ENCODE measurements at places on chromosomes 1 and 21.

DNA sequence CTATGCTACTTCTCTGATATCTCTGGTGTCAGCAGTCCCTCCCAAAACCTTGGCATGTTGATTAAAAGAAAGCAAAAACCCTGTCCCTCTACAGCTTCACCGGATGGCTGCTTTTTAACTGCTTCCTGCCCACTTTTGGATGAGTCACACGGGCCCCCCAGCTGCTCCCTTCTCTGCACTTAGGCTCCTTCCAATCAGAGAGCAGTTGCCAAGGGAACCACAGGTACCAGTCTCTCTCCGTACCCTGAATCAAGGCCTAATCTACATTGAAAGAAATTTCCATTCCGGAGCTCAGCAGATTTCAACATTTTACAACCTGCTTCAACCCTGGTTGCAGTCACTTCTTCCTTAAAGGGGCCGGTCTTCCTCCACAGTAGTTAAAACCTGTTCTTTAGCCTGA, 70.6 kb upstream of the GJB5 start:
- peak; percentile 19 for DNase-seq

DNA sequence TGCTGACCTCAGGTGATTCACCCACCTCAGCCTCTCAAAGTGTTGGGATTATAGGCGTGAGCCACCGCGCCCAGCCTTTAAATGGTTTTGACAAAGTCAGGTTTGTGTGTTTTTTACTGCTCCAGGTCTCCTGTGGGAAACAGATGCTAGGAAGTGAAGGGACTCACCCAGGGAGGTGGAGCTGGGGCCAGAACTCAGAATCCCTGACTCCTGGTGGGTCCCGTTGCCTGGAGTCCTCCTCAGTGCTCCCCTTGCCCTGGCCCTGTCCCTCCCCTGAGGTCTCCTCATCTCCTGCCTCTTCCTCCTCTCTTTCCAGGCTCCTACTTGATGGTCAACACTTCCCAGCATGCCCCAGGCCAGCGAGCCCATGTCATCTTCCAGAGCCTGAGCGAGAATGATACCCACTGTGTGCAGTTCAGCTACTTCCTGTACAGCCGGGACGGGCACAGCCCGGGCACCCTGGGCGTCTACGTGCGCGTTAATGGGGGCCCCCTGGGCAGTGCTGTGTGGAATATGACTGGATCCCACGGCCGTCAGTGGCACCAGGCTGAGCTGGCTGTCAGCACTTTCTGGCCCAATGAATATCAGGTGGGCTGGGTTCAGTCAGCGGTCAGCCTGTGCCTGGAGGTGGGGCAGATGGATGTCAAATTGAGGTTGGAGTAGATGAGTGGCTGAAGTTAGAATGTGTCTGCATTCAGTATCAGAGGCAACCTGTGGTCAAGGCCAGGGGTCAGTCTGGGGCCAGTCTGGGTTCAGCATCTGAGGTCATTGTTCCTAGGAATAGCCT, 22.1 kb downstream of the PTPRU start:
- no peak for DNase-seq

DNA sequence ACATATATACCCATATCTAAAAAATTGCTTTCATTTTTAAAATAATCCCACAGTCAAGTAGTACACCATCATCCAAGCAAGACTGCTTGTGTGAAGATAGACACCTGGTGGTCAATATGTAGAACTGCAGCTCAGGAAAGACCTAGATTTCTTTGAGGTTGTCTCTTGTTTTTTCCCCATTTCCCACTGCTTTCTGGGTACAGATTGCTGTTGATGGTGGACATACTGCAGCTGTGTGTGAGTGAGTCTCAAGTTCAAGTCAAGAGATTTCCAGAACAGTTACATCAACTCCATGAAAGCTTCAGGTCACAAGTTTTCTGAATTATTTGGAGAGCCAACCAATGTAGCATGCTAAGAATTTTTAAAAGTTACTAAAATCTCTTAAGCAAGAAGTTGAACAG, 306.4 kb downstream of the DUSP10 start:
- no peak for DNase-seq

DNA sequence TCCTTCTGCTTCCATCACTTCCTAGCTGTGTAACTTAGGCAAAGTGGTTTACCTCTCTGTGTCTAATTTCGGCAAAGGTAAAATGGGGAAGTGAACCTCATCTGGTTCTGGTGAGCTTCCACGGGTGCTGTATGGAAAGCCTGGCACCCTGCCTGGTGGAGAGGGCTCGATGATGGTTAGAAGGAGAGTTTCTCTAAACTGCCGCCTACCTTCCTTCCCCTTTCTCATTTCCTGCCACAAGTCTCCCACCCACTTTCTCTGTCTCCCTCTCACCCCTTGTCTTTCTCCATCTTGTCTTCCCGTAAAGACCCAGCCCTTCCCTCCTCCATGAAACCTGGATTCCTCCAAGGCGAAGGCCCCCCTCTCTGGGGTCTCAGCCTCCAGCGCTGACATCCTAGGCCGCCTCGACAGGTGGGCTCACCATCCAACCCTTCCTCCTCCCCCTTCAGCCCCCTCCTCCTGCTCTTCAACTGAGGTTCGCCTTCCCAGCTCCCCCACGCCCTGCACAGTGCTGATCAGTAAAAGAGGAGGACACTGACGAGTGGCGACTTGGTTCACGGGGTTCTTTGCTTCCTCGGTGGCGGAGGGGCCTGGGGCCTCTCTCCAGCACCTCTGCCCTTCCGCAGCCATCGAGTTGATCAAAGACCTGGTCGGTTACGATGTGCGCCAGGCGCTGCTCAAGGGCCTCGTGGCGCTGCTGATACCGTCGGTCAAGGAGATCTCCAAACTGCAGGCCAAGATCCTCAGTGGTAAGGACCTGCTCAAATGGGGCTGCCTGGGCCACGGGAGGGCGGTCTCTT, 7.3 kb downstream of the RNU5D-1 start:
- DNase-seq = peak; percentile 76

GRCh38 chr1:99374109-99374508, 109.8 kb downstream of the PLPPR4 start:
- DNase-seq = no peak

GRCh38 chr1:80988926-80989325, 811.8 kb upstream of the ADGRL2 start:
- no peak for DNase-seq

DNA sequence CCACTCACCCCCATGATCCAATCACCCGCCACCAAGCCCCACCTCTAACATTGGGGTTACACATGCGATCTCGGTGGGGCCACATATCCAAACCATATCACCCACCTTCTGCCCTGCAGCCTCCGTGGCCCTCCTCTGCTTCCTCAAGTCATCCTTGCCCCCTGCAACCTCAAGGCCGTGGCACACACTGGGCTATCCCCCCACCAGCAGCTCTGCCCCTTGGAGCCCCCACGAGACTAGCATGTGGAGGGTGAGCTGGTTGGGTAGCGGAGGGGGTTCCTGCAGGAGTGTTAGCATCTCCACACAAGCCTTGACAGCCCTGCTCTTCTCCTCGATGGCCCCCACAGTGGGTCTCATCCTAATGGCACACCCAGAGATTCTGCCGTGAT, 100.8 kb downstream of the TOMM20 start:
- DNase-seq = no peak

DNA sequence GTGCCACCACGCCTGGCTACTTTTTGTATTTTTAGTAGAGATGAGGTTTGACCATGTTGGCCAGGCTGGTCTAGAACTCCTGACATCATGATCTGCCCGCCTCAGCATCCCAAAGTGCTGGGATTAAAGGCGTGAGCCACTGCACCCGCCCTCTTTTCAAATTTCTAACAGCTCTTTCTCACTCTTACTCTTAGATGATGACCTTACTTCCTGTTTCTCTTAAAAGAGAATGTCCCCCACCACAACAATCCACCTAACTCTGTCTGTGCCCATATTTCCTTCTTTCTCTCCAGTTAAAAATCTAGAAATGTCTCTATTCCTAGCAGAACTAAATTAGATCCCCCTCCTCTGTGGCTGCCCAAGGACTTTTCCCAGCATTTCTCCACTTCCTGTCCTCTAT, 46.6 kb upstream of the RGS2 start:
- no peak for DNase-seq

- DNase-seq = no peak
Observed at GRCh38 chr1:54850069-54850730, 36.8 kb downstream of the DHCR24 start.

GRCh38 chr1:28306301-28306949, 22.4 kb upstream of the MED18 start:
- no peak for DNase-seq

GRCh38 chr1:210457568-210457967, 128.9 kb downstream of the HHAT start:
- DNase-seq = no peak

- DNase-seq = peak; percentile 99
Observed at GRCh38 chr1:207321079-207321789, at the start of gene CD55. TSS of gene CD55 (plus strand) at chr1:207321678. CDS start at chr1:207321766, 88 bp downstream.

GRCh38 chr1:107076841-107077240, 20.4 kb downstream of the PRMT6 start:
- no peak for DNase-seq

- no peak for DNase-seq
Observed at GRCh38 chr1:67886076-67886475, 52.8 kb upstream of the GNG12 start.

GRCh38 chr21:39529026-39529425, 77.3 kb downstream of the SH3BGR start:
- no peak for DNase-seq

DNA sequence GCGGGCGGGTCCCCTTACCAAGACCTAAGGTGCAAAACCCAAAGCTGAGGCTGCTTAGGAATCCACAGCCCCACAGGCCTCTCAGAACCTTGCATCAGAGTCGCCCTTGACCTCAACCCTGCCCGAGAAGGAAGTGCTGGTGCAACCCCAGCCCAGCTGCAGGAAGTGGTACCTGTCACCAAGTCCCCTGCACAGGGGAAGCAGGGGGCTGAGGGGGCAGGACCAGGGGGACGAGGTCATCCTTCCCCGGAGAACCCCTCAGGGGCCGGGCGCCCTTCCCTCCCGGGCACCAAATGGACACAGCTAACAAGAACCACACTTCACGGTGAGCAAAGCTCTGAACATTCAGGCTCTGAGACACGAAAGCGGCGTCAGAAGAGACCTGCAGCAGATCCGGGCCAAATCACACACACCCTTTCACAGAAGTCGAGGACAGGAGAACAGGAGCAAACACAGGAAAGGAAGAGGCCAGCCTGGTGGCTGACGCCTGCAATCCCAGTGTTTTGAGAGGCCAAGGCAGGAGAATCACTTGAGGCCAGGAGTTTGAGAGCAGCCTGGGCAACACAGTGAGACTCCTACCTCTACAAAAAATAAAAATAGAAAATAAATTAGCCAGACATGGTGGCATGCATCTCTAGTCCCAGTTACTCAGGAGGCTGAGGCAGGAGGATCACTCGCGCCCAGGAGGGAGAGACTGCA, 6.4 kb downstream of the ITGB2 start:
- peak; percentile 81 for DNase-seq

GRCh38 chr1:226919587-226919986, 20.5 kb upstream of the COQ8A start:
- DNase-seq = no peak

DNA sequence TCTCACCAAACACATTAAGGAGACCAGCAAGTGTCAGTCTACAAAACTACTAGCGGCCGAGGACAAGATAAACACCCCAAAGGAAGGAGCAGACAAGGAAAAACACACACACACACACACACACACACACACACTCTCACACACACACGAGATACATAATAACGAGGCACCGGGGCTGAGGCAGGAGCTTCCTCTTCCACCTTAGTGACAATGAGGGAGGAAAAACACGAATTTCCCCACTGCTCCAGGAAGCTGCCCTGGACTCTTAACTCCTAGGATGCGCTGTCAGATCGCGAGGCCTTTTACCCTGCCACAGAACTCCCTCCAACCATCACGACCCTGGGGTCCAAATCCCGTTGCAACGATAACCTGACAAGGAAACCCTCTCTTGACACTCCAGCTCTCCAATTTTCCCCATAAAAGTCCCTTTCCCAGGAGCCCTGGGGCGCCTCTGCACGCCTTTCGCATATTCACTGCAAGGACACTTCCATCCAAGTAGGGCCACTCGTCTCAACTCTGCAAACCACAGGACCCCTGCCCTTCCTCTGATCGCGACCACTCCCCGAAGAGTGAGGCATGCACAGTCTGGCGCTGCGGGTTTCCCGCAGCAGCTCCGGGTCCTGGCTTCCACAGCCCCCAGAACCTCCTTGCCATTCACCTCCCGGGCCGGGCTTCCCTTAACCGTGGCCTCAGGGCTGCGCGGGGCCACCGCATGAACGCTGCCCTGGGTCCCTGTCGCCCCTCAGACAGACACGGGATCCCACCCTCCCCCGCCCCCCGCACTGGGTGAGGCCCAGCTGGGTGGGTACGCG, 581 bp downstream of the ETV3 start:
- DNase-seq = peak; percentile 27

GRCh38 chr1:111399792-111400610, 27.5 kb downstream of the OVGP1 start:
- peak; percentile 40 for DNase-seq

GRCh38 chr21:46237474-46237873, 8.9 kb upstream of the LSS start:
- DNase-seq = no peak

DNA sequence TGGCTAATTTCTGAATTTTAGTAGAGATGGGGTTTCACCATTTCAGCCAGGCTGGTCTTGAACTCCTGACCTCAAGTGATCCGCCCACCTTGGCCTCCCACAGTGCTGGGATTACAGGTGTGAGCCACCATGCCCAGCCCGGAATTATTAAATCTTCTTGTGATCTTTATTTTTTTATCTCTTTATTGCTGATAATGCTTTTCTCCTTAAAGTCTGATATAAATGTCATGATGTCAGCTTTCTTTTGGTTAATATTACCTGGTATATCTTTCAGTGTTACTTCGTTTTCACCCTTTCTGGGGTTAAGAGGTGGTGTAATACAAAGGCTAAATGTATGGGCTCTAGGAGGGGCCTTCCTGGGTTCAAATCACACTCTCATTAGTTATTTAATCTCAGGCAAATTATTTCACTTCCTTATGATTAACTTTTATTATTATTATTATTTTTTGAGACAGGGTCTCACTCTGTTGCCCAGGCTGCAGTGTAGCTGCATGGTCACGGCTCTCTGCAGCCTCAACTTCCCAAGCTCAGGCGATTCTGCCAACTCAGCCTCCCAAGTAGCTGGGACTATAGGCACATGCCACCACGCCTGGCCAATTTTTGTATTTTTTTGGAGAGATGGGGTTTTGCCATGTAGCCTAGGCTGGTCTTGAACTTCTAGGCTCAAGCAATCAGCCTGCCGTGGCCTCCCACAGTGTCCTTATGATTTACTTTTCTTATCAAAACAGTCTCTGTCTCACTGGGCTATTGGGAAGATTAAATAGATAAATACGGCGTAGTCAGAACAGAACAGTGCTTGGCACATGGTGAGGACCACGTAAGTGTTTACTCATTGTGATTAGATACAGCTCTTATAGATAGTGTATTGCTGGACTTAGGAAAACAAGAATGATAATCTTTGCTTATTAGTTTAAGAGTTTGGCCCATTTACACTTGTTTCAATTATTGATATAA, 216.5 kb downstream of the URB2 start:
- no peak for DNase-seq

Measured in activated CD4-positive, alpha-beta memory T cell treated with anti-CD3 and anti-CD28 coated beads for 36 hours (primary cell).